ENCODE measurements at places on chromosomes 2 and 18.

DNA sequence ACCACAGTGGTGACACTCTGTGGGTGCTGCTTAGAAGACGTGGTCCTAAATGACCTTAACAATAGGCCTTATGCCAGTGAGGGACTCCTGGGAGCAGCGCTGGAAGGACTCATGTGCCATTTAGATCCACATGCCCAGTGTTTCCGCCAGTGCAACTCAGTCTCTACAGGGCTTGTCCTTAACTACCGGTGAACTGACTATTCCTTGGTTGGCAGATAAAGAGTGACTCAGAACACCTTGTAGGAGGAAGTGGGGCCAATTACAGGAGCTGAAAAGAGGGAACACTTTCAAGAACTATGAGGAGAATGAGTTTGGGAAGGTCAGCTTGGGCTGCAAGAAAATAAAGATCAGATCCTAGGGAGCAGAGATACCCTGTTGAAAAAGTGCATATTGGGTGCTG, 1.8 kb upstream of the CDK5R2 start:
- no peak for DNase-seq

- no peak for DNase-seq
Measured at GRCh38 chr2:8642366-8643068, 39.3 kb upstream of the ID2 start.

- DNase-seq = no peak
Measured at GRCh38 chr2:223967981-223968380, 10.7 kb downstream of the MRPL44 start.

- DNase-seq = no peak
Measured at GRCh38 chr2:56940054-56940453, 756.3 kb downstream of the CCDC85A start.

DNA sequence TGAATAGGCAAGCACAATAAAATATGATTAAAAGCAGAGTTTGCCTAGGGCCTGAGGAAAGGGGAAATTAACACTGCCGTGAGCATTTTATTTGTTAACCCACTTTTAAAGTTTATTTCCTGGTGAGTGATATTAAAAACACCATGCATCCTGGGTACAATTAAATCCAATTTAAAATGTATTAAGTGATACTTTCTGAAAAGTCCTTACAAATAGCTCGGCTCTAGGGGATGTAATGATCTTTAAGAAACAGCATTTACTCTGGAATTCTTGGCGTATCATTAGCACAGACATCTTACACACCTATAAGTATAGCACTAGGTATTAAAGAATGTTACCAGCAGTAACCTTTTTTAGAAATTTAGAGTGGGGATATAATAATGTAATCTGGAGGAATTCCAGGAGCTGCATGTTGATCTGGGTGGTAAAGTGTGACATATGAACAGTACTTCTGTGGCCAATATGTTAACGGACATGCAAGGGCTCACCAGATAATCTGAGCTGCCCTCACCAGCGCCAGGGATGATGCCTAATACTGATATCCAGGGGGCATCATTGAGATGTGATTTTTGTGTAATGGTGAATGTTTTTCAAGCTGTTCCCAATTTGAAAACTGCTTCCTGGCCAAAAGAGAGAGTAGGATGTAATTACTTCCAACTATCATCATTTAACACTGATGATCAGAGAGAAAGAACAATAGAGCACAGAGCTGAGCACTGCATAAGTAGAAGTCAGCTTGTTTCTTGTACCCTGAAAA, 235.9 kb downstream of the DSEL start:
- DNase-seq = no peak

DNA sequence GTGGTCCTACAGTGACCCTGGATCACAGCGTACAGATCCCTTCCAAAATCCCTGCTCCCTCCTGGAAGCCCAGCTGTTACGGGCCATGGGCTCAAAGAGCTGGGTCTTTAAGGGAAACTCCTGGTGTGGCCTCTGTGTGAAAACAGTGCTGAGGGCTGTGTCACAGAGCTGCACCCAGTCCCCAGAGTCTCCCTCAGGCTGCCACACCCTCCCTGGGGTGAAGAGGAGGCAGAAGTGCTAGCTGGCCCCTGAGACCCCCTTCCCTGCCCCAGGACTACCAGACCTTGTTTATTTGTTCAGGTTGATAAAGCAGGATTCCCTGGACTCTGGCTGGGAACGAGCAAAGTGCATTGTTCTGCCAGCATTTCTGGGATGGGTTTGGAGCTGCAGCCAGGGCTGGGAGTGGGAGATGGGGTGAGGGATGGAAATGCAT, 7.7 kb downstream of the ATOH8 start:
- DNase-seq = no peak

DNA sequence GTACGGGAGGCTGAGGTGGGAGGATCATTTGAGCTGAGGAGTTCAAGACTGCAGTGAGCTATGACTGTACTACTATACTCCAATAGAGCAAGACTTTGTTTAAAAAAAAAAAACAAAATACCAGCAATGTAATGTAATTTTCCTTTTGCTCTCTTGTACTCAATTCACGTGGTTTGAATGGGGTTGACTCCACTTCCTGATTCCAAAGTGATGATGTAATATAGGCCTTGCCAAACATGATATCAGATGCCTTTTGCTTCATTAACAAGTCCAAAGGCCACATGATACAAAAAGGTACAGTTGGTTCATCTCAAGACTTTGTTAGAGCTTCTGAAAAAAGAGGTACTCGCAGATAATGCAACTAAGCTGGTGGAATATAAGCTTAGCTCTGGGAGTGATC, 321.8 kb downstream of the ZEB2 start:
- DNase-seq = no peak

DNA sequence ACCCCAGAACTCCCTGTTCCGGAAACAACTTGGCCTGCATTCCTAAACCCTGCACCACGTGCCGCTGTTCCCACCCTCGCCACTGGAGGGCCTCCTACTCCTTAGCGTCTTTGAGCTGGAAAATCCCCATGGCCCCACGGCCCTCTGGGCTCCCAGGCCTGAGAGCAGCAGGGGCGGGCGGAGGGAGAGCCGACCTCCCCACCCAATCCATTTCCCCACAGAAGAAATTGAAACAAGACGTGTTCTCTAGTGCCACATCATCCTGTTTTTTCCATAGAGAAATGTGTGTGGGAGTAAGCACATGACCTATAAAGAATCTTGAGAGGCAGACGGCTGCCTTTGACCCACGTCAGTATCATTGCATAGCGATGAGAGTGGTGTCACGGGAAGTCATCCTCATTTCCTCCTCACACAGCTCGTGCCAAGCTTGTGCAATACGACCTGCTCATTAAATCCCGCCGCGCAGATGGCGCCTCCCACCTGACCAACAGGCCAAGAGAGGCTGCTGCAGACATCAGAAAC, 79.2 kb downstream of the LAMA1 start:
- no peak for DNase-seq

DNA sequence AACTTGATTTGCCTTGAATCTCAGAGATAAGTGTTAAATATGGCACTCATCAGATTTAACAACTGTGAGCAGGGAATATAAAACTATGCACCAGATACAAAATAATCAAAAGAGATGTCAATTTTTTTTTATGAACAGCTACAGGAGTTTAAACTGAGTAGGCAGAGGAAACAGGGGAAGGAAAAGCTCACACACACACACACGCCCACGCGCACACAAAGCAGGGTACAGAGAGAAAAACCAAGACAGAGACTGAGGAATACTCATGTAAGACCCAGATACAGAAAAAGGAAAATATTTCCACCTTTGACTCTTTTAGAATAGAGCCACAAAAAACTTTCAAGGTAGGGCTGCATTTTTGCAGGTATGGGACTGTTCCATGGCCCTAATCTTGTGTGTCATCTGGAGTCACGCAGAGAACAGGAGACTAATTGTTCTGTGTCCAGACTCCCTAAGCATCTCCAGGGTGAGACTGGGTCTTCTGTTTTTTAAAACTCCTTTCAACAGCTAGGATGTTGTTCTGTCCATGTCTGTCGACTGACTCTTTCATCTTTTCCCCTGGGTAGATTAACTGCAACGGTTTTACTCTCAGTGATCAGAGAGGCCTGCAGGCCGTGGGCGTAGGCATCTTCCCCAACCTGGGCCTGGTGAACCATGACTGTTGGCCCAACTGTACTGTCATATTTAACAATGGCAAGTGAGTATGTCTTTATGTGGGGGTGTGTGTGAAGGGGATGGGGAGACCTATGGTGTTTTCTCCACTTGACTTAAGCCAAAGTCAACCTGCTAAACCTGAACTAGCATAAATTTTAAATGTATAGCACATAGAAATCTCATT, 23.0 kb downstream of the SMYD1 start:
- no peak for DNase-seq

DNA sequence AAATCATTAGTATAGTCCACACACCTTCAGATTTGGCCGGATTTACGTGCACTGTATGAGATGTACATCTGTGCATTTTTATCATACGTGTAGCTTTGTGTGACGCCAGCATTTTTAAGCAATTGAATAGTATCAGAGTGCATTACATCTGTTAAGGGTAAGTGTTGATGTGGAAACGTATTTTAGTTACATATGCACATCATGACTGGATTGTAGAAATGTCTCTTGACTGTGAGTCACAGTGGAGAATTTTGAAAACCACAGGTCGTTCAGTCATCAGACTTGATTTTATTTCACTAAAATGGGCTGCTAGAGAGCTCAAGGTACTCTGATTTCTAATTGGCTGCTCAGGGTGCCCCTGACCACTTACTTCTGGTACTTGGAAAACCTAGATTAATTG, 5.4 kb upstream of the GPBAR1 start:
- DNase-seq = no peak

- no peak for DNase-seq
Measured at GRCh38 chr18:61464551-61465142, 131.4 kb downstream of the CDH20 start.

DNA sequence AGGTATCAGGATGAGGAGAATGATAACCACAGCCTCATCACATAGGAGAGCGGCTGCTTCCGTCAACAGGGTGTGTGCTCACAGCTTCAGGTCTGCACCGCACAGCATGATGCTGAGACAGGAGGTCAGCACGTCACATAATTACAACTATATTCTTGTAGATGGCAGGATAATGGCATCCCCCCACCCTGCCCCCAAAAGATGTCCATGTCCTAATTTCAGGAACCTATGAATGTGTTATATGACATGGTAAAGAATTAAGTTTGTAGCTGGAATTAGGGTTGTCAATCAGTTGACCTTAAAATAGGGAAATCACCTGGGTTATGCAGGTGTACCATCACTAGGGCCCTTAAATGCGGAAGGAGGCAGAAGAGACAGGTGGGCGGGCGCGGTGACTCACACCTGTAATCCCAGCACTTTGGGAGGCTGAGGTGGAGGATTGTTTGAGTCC, 73.9 kb downstream of the ARL4C start:
- no peak for DNase-seq

DNA sequence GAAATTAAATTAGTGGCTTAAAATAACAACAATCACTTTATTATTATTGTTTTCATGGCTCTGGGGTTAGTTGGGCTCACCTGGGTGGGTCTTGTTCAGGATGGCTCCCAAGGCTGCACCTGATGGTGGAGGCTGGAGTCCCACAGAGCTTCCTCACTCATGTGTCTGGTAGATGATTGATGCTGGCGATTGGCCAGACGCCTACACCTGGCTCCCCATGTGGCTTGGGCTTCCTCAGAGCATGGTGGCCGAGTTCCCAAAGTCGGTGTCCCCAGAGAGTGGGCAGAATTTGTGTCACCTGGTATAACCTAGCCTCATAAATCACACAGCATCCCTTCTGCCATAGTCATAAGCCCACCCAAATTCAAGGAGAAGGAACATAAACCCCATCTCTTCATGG, 18.2 kb downstream of the DBI start:
- no peak for DNase-seq

DNA sequence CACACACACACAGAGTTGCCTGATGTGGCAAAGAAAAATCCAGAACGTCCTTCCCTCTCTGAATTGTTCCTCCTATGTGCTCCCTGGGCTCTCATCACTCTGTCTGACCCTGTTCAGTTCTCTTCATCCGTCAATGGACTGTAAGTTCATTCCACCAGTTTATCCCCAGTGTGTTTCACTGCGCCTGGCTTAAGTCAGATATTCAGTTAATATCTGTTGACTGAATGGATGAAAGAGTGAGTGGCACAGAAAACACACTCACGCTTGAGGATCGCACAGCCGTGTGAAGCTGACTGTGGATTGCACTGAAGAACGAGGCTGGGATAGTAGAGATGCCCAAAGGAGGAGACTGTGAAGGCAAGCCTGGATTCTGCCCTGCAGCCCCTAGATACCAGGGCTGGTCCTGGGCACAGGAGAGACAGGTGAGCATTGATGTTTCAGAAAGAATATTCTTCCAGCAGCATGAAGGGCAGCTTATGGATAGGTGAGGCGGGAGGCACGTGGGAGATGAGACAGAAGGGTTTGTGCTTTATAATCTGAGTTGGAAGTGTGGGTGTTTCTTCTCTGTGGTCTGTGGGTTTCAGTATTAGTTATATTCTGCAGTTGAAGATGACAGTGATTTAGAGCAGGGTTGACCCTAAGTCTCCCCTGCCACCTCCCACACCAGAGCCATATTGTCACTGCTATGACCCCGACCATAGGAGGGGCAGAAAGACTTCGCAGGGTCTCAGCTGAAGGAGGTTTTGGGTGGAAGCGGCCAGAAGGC, 129.9 kb downstream of the SOCS6 start:
- DNase-seq = no peak

GRCh38 chr2:85401464-85401805, 8.7 kb downstream of the CAPG start:
- no peak for DNase-seq

GRCh38 chr2:67516362-67516761, 119.2 kb downstream of the ETAA1 start:
- peak; percentile 88 for DNase-seq

GRCh38 chr18:384897-385296, 115.6 kb downstream of the COLEC12 start:
- DNase-seq = no peak

- no peak for DNase-seq
Measured at GRCh38 chr2:103469800-103470199, 708.0 kb downstream of the TMEM182 start.

- DNase-seq = no peak
Measured at GRCh38 chr2:53260568-53260967, 507.0 kb upstream of the CHAC2 start.

DNA sequence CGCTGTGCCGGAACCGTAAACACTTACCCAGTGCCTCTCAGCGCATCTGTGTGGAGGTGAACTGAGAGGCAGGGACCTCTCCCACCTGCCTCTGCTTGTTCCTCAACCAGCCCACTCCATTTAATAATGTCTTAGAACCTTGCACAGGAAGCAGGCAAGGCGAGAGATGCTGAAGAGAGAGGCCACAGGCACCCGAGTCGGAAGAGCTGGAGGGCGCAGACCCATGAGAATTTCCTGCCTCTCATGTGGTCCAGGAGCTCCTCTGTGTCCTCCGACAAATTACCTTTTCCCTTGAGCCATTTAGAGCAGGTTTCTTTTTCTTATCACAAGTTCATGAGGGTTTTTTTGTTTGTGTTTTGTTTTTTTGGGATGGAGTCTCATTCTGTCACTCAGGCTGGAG, 4.9 kb upstream of the RFX8 start:
- no peak for DNase-seq
